ENCODE measurements at places on chromosomes 12 and 14.

DNA sequence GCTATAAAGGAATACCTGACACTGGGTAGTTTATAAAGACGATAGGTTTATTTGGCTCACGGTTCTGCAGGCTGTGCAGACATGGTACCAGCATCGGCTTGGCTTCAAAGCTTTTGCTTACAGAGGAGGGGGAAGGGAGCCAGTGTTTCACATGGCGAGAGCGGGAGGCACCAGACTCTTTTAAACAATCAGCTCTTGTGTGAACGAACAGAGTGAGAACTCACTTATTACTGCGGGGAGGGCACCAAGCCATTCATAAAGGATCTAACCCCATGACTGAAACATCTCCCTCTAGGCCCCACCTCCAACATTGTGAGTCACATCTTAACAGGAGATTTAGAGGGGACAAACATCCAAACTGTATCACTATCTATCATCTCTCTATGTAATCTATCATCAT is 227.4 kb downstream of the TMEM132D start:
- no peak for DNase-seq

DNA sequence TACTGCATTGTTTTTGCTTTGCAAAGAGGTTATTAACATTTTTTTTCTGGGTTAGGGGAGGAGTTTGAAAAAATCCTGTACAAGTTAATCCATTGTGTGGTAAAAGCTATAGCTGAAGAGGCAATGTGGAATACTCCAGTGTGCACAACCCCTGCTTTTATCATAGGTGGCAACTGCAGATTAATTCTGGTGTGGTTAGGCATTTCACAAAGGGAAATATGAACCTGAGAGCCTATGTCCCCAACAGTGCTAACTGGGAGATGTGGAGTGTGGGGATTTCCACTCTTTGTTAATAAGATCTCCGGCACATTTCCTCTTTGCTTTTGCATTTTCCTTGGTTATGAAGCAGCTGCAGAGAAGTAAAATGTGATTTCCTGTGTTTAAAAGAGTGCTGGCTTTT is 33.6 kb downstream of the PRORP start:
- DNase-seq: no peak

DNA sequence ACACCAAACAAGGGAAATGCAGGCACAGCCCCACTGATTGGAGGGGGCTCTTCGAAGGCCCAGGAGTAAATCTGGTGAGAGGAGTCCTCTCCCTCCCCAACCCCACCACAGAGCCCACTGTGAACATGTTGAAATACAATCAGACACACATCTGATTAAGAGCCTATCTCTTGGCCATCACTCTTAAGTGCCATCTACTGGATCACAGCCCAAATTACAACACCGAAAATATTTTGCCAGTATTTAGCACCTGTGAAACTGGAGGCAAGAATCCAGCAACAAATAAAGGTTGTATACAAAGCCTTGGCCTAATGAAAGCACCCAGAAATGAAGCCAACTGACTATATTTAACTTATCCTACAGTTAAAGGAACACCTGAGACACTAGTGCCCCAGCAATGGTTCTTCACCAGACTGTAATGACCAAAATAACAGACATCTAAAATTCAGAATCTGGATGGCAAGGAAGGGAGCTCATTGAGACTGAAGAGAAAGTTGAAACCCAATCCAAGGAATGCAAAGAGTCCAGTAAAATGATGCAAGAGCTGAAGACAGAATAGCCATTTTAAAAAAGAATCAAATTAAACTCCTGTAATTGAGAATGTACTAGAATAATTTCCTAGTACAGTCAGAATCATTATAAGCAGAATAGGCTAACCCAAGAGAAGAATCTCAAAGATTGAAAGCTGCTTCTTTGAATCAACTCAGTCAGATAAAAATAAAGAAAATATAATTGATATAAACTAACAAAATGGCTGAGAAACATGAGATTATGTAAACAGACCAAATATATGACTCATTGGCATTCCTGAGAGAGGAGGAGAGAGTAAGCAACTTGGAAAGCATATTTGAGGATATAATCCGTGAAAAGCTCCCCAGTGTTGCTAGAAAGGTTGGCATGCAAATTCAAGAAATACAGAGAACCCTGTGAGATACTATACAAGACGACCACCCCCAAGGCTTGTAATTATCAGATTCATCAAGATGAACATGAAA is 1117.0 kb downstream of the FLRT2 start:
- DNase-seq: no peak

DNA sequence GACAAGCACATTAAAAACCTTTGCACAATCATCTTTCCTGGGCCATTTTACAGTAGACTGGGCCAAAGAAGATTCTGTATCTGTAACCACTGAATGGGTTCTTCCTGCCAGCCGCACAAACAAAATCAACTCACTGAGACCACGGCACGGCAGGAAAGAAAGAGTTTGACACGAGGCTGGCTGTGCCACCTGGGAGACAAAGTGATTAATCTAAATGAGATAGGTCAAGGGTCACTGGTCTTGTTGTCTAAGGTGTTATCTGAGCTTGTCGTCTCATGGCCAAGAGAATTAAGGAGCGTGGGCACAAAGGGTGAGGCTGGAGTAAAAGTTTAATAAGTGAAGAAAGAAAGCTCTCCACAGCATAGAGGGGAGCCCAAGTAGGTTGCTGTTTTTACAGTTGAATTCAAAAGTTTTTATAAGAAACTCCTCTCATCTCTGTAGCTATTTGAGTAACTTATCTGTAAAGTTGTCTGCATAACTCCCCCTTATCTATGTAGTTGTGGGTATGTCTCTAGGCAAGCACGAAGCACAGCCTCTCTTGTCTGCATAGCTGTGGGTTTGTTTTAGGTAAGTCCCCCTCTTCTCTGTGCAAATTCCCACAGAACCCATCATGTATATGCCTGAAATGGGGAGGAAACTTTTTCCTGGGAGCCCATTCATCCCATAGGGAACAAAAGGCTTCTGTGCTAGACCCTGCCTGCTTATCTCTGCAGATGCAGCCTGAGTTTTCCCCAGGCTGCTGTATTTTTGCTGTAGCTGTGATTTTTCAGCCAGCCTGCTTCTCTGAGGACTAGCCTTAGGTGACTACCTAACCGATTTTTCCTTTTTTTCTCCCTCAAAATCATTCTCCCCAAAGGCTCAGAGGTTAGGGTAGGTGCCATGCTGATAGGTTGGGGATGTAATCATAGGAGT is 1314.6 kb upstream of the TMEM132C start:
- no peak for DNase-seq

GRCh38 chr12:6367065-6367968 is 8.0 kb downstream of the SCNN1A start:
- DNase-seq: no peak

- DNase-seq: no peak
Measured at GRCh38 chr12:74328623-74329022, 209.0 kb upstream of the ATXN7L3B start.

DNA sequence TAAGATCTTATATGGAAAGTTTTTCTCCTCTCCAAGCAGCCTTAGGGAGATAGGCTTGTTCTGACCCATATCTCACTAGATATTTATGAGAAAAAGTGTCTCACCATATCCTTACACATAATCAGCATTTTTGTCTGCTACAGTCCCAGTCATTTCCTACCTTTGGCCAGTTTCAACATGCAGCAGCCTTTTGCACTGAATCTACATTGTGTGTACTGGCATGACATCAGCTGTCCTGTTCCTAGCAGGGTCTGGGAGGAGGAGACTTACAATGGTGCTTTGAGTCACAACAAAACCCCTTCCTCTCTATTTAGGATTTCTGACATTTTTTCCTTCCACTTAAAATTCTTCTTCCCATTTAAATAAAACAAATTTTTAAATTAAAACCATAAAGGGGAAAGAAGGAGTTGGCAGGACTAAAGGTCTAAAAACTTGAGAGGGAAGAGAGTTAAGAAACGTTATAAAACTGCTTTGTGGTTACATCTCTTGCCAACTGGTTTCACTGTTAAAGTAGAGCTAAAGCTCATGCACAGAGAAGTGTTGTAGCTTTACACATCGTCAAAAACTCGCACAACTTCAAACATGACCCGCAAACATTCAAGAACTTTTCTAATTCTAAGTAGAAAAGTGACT is 53.3 kb upstream of the CERS5 start:
- DNase-seq: no peak

DNA sequence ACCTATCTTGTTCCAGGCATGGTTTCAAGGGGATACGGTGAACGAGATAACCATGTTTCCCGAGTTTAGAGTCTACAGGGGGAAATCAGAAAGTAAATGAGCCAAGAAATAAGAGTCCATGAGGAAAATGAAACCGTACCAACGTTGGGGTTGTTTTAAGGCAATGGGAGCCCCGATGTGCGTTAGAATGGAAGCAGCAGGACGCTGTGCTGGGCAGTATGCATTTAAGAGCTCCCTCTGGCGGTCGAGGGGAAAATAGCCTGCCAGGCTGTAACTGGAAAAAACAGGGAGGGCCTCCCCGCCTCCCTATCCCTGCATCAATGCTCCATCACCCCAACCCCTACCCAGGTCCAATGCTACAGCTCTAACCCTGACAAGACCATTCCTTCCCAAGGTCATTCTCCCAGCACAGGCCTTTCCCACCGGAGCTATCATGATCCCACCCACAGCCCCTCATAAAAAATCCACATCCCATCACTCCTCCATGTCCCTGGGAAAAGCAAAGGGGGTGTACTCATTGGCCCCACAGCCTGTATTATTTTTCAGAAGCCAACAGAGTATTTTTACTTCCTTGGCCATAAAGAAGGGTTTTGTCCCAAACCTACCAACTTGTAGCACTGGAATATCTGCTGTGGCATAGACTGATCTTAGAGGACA is 226.3 kb upstream of the NOS1 start:
- DNase-seq: no peak

DNA sequence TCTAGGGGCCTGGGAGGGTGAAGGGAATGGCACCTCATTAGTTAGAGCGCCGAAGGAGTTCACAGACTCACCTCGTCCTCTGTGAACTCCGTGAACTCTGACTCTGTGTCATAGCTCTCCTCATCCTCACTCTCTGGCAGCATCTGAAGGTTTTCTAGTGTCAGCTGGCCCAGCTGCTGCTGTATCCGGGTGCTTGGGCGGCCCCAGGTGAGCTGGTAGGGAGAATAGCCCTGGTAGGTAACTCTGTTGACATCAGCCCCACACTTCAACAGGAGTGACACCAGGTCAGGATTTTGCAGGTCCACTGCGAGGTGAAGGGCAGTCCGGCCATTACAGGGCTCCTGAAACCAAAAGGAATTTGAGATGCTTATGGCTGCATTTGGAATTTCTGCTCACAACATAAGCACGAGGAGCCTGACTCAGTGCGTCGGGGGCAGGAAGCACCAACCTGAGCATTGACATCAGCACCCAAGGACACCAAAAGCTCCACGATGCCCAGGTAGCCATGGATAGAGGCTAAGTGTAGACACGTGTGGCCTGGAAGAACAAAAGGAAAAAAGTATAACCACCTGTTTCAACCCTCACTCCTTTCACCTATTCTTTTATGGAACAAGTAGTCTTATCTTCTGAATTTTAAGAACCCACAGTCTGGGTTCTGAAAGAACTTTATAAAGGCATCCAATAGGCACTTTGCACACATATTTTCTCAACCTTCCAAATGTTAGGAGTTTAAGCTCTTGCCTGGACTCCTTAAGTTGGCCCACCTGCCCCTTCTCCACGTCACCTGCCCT is 2.0 kb downstream of the NFKBIA start:
- no peak for DNase-seq

GRCh38 chr14:63781686-63782085 is 53.8 kb upstream of the SGPP1 start:
- DNase-seq: no peak

- DNase-seq: no peak
Measured at GRCh38 chr14:90319634-90320541, 11.9 kb downstream of the NRDE2 start.

- no peak for DNase-seq
Measured at GRCh38 chr14:55075628-55076175, 24.3 kb downstream of the MAPK1IP1L start.

DNA sequence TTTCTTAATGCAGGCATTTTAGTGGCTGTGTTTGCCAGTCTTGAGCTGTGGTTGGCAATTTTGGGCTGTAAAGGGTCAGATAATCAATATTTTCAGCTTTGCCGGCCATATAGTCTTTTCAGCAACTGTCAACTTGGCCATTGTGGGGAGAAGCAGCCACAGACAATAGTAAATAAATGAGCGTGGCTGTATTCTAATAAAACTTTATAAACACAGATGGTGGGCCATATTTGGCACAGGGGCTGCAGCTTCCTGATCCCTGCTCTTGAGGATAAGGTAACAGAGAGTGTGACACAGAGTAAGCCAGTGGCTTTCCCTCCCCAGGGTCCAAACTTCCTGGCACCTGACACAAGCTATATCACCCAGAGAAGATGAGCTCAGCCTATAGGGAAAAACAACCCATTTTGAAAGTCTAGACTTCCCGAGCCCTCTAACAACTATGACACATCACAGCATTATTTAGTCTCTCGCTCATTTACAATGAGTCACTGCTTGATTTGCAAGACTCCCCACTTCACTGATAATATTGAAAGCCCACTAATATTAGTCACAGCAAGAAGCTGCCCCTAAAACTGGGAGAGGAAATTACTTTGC is 163.1 kb upstream of the TMPO start:
- DNase-seq: no peak

GRCh38 chr14:71539650-71540285 is 392.5 kb upstream of the RGS6 start:
- DNase-seq: no peak

GRCh38 chr14:99565383-99565782 is 38.6 kb downstream of the CCDC85C start:
- DNase-seq: no peak

- DNase-seq: no peak
Measured at GRCh38 chr12:93947486-93947885, 200.9 kb upstream of the PLXNC1 start.

DNA sequence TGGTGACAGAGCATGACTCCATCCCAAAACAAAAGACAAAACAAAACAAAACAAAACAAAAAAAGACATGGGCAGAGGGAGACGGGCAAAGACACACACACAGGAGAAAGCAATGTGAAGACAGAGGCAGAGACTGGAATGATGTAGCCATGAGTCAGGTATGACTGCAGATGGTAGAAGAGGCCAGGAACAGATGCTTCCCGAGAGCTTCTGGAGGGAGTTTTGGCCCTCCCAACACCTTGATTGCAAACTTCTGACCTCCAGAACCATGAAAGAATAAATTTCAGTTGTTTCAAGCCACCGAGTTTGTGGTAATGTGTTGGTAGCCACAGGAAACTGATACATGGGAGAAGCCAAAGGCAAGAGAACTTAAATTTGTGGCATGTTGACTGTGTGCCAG is 27.1 kb downstream of the VWF start:
- DNase-seq: no peak

DNA sequence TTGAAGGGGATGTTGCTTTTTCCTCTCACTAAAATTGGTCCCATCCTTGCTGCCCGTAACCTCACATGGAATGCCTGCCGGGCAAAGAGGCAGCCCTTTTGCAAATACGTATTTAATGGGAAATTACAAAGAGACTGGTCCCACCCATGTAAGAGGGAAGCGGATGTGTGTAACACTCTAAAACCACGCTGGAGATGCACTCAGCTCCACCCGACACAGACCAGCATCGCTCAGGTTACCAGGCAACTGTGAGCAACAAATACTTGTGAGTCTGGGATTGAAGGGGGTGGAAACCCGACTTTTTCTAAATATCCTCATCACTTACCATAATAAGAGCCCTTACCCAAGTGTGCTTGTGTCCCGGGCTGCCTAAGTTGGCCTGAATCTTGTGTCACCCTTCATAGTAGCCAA is 47.7 kb downstream of the ELK3 start:
- DNase-seq: no peak

All from NCI-H187 treated with DMSO at 0.1 percent for 48 hours (cell line).